Cortex of kidney (tissue), 1 donor: ENCODE measurements at places on chromosomes 1 and 21.

DNA sequence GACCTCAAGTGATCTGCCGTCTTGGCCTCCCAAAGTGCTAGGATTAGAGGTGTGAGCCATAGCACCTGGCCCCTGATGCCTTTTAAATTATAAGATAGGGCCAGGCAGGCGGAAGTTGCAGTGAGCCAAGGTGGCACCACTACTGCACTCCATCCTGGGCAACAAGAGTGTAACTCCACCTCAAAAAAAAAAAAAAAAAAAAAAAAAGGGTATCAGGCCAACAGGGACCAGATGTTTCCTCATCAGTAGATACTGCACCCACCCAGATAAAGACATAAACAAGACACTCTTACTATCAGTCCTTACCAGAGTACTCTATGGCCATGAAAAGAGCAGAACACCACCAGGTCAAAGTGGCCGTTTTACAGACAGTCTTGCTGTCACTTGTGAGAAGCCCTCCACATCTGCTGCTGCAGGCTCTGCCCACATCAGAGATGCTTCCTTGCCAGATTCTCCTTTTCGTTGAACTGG, 3.3 kb downstream of the C21orf58 start:
- DNase-seq: no peak

- no peak for DNase-seq
Measured at GRCh38 chr1:202143768-202144401, 652 bp downstream of the ARL8A start.

DNA sequence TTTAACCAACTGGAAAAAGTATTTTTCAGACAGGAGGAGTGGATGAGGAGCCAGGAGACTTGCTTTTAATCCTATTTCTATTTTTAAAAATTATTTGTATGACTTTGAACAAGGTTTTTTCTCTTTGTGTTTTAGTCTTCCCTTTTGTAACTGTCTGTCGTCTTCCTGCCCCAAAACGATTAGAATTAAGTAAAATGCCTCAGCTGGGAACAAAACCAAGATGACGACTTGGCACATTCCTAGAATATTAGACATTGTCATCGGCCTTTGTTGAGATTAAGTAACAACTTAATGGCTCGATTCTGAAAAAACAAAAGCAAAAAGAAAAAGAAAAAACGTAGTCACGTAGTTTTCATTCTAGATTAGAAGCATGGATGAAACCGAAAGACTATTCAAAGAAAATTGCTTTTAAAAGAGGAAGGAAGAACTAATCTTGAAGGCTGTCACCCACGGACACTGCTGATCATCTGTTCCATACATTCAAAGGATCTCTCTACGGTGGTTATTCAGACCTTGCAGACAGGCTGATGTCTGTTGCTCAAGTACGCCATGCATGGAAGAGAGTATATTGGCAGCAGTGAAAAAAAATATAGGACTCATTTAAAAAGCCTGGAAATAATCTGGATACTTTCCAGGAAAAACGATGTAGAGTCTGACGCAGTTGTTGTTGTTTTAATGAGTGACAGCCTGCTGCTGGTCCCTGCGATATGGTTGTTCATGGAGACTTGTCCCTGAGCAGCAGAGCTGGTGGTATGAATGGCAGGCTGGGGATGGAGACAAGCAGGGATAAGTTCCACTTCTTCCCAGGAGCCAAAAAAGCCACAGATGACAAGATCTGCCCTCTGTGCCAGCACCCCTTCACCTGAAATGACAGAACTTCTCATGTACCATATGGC, 16.8 kb downstream of the GNG4 start:
- no peak for DNase-seq

DNA sequence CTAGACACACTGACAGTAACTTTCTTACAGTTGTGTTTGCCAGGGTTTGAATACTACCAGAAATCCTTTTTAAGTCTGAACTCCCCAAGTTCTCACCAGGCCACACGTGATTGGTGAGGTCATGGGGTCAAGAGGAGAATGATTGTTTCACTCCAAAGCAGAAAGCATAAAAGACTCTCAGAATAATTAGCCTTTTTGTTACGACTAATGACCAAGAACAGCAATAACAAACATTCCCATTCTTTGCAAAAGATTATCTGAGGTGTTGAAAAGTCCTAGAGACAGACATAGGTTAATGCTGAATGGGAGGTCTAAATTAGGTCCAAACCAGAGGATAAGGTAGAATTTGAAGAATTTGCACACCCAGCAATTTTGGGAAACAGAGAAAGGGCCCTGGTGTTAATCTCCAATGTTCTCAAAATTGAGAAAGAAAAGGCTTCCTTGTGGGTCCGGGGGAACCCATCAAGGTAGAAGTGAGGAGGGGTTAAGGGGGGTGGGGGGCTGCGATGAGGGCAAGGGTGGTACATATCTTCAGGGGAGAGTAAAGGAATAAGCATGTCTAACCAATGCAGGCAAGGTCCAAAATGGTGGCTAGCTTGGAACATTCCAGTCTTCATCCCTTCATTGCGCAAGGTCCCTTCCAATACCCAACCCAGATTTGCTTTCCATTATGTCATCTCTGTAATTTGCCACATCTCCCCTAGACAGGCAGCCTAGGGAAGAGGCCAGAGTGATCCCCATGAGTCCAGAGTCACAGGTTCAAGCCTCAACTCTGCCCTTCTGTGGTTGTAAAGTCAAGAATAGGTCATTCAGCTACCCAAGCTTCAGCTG, 74.6 kb upstream of the NFIA start:
- no peak for DNase-seq

DNA sequence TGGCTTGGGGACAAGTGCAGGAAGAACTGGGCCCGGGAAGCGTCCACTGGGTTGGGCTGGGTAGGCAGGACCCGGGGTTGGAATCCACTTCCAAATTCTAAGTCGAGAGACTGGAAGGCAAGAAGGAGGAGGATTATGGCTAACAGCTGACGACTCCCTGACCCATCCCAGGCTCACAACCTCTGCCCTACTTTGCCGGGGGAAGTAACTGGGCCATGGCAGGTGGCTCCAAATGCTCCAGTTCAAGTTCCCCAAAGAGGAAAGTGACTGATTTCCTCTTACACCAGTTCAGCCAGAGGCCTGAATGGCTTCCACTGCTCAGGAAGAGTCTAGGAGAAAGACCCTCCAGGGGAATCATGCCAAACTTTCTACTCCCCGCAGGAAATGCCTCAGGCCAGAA, 11.4 kb downstream of the EMC1 start:
- DNase-seq: no peak

- DNase-seq: no peak
Measured at GRCh38 chr1:151993734-151994496, at the start of gene S100A10. TSS of gene S100A10 (minus strand) at chr1:151993859. CDS start at chr1:151986230, 7,629 bp downstream.

DNA sequence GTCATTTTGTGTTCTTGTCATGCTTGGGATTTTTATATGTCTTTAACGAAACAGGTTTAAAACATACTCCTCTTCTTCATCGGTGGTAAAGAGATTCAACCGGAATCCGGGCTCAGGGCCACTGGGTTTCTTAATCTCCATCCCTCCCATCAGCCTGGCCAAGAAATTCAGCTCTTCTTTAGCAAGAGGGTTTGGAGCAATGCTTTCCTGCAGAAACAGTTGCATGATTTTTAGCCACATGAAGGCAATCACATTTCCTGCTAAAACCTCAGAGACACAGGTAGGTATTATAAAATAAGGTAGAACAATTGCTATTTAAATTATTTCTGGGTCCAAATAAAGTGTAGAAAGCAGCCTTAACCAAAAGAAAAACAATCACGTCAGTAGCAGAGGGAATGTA, 22.7 kb upstream of the LSM10 start:
- no peak for DNase-seq

GRCh38 chr1:179824265-179824664, 53.3 kb downstream of the TOR1AIP2 start:
- DNase-seq: no peak

GRCh38 chr1:17798799-17799382, 43.8 kb downstream of the ACTL8 start:
- no peak for DNase-seq

- DNase-seq: no peak
Measured at GRCh38 chr1:230917284-230918135, 49.2 kb upstream of the C1orf198 start.

DNA sequence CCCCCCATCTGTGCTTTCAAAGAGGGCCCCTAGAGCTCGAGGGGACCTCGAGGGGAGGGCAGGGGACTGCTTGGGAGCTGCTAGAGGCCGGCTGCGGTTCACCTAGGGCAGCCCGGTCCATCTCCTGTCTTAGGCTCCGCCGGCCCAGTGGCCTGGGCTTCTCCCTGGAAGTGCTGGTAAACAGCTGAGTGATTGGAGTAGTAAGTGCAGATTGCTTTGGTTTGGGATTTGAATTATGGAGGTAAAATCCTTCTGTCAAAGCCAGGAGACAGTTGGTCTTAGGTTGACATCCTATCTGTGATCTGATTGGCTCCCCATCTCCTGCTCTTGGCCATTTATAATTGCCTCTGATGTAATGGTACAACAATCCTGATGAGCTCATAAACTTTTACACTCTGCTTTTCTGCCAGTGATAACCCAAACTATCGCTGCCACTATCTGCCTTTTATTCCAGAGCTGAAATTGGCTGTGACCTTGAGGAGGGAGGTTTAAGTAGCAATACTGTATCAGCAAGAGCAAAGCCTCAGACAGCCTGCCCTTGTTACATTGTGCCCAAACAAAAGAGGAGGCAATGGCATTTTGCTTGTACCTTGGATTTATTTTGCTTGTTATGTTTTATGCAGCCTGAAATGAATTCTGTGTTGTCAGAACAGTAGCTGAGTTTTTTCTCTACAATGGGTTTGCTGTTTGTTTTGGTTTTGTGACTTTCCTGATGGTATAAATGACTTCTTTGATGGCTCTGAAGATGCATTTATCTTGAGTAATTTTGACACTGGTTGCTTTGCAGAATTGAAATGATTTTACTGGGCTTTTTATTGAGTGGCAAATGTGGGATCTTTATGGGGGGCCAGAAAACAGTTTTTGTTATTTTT, 2.4 kb downstream of the ARID1A start:
- DNase-seq: no peak

GRCh38 chr1:115288591-115289198, 49.4 kb downstream of the NGF start:
- no peak for DNase-seq

GRCh38 chr1:23178414-23178813, 9.8 kb upstream of the LUZP1 start:
- DNase-seq: no peak

DNA sequence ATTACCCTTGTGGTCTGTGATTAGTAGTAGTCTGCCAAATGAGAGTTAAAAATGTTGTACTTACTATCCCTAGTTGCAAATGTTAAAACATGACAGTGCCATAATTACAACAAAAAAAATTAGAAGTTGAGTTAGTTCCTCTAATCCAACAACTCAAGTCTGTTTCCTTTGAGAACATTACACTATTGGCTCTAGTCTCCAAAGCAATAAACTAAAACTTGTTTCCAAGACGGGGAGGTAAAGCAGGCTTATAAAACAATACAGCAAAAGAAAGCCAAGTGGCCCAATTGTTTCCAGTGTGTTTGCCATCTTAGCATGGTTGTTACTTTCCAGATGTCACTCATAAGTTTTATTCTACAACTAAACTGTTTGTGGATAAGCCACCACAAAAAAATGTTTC, 11.6 kb downstream of the KYAT3 start:
- no peak for DNase-seq

- no peak for DNase-seq
Measured at GRCh38 chr1:119964673-119965363, 68.5 kb upstream of the ADAM30 start.

GRCh38 chr21:32306021-32306780, 7.5 kb downstream of the MRAP start:
- DNase-seq: no peak

- no peak for DNase-seq
Measured at GRCh38 chr1:157691285-157691920, 9.2 kb downstream of the FCRL3 start.

GRCh38 chr1:160560045-160560705, 19.1 kb downstream of the CD84 start:
- DNase-seq: no peak

GRCh38 chr1:44327679-44328491, 27.2 kb downstream of the ERI3 start:
- DNase-seq: no peak

- no peak for DNase-seq
Measured at GRCh38 chr1:54153535-54154439, 987 bp upstream of the CDCP2 start.

- no peak for DNase-seq
Measured at GRCh38 chr1:59116920-59117542, 179.9 kb upstream of the FGGY start.

DNA sequence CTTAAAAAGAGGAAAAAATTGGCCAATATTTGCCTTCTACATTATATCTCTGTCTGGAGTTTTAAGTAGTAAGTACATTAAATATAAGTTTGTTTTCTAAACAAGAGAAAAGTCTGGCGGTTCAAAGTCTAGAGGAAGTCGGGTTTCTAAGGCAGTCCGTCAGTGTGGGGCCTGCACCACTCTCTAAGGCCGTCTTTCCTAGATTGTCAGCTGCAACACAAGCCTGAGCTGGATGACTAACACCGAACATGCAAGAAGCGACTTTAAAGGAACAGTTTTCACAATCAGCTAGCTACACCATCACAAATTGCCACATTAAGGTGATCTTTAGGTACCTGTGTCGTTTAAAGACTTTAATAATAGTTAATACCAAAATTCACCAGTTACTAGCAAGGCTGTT, 19.6 kb downstream of the CCSAP start:
- DNase-seq: no peak

DNA sequence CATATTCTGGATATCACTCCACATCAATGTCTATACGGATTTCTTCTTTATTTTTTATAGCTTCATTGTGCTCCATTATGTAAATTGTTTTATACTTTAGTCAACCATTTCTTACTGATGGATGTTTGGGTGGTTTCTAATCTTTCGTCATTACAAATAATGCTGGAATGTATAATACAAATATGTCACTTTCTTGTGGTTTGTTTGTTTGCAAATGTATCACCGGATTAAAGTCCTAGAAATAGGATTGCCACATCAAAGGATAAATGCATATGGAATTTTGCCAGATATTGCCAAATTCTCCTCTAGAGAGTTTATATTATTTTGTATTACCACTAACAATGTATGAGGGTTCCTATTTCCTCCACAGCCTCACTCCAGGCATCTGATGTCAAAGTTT, 48.7 kb upstream of the PRDM2 start:
- DNase-seq: no peak

GRCh38 chr1:98688110-98688739, 26.7 kb downstream of the SNX7 start:
- DNase-seq: no peak

- no peak for DNase-seq
Measured at GRCh38 chr1:28392027-28392652, 22.6 kb downstream of the PHACTR4 start.

- DNase-seq: no peak
Measured at GRCh38 chr1:60103186-60103585, 29.6 kb upstream of the C1orf87 start.
